ENCODE measurements at places on chromosomes 7 and 10.

DNA sequence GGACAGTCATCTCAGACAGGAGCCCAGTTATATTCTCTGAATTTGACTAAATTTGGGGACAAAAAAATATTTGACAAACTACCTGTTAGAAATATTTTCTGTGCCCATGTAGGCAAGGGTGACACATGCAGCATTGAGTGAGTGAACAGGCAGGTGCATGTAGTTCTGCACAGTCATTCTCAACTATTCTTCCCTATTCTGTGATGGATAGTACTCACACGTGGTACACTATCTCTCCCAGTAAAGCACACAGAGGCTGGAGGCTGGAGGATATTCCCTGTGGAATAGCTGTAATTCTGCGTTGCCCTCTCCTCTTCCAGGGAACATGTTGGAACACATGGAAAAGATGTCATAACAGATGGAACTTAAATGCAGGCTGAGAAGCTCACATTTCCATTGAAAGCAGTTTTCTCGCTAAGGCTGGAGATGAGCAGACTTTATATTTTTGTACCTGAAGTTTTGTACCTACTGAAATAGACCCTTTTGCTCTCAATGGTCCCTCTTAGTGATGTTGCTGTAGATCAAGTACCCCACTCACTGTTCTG, 75.0 kb downstream of the GPR141 start:
- no peak for DNase-seq

- no peak for DNase-seq
Measured at GRCh38 chr10:73168465-73168803, 515 bp downstream of the FAM149B1 start.

DNA sequence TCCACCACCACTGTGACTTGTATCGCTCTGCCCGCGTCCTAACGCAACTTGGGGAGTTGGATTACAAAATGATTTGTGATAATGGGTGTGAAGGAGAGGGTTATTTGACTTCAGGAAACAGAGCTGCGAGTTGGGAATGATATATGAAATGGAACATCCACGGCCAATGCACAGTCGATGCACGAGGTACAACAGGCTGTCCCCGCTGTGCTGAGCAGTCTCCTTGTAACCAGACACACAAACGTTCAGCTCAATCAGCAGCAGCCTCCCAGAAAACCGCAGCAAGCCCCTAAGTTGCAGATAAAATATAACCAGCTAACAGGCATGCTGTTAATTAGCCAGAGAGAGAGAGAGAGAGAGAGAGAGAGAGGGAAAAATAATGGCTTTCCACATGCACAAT, 332.7 kb upstream of the MGMT start:
- peak; percentile 24 for DNase-seq

- DNase-seq, result no peak
Measured at GRCh38 chr10:71691405-71691804, 28.2 kb downstream of the C10orf105 start.

GRCh38 chr10:132291826-132292225, 15.9 kb downstream of the STK32C start:
- DNase-seq, result no peak

GRCh38 chr10:76185471-76186301, 754.3 kb downstream of the LRMDA start:
- no peak for DNase-seq

GRCh38 chr7:139875821-139876241, 46.8 kb downstream of the TBXAS1 start:
- no peak for DNase-seq

GRCh38 chr7:15131661-15132060, 229.1 kb upstream of the DGKB start:
- DNase-seq, result no peak

GRCh38 chr7:117069379-117069778, 116.1 kb downstream of the ST7 start:
- DNase-seq, result no peak

GRCh38 chr10:97124211-97124610, 61.5 kb downstream of the SLIT1 start:
- DNase-seq, result no peak

DNA sequence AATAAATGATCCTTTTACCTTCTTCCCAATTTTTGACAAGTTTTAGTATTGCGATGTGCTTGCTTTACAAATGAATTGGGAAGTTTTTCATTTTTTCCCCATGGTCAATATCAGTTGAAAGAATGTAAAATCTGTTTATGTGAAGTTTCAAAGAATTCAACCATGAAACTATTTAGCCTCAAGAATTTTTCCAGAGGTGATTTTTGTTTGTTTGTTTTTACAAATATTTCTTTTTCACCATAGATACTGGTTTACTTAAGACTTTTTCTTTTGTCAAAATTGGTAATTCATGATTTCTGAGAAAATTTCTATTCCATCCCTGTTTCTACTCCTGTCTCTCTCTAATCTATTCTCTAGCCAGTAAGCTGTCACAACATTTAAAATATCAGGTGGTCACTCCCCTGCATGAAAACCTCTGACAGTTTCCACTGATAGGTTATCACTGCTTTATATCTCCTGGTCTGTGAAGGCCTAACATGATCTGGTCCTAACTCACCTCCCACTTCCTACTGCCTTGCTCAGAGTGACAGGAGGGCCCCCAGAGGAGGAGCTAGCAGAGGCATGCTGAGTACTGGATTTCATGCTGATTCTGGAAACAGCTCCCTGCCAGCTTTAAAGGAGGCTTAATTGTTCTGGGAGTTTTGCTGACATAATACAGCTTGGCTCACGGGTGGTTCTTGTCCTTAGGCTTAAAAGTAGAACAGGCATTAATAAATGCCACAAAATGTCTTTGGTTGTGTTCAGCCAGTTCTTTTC, 7.6 kb upstream of the ARMS2 start:
- no peak for DNase-seq

- DNase-seq, result no peak
Measured at GRCh38 chr7:98993024-98993897, 114.9 kb downstream of the TRRAP start.

- DNase-seq, result no peak
Measured at GRCh38 chr7:83271212-83272099, 108.8 kb upstream of the PCLO start.

Data from ecto neural progenitor cell (in vitro differentiated cells).